ENCODE measurements at places on chromosomes 2 and 18.

DNA sequence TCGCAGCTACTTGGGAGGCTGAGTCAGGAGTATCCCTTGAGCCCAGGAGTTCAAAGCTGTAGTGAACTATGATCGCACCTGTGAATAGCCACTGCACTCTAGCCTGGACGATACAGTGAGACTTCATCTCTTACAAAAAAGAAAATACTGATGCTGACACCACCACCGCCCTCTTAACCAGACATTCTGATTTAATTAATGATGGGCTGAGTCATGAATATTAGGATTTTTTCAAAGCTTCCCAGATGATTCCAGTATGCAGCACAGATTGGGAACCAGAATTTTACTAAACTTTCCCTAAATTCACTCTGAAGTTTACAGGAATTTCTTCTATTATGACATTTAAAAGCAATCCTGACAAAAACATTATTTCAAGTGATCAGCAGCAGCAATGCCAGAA, 130.1 kb downstream of the ERBB4 start:
- no peak for DNase-seq

DNA sequence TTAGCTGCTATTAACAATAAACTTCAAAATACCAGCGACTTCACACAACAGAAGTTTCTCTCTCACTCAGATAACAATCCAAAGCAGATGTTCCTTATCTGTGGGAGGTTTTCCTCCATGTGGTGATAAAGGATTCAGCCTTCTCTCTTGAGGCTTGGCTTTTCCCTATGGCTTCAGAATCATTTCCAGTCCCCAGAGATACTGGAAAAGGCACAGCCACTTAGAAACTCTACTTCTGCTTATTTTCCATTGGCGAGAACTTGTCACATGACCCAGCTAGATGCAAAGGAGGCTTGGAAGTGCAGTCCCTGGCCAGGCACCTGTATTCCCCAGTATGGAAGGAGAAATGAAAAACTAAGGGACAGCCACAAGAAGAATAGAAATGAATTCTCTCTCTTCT, 344.8 kb downstream of the MTX2 start:
- DNase-seq = no peak

GRCh38 chr2:61718965-61719364, 134.9 kb downstream of the FAM161A start:
- no peak for DNase-seq

- no peak for DNase-seq
Observed at GRCh38 chr2:229057976-229058553, 213.0 kb downstream of the PID1 start.

GRCh38 chr18:76494231-76495005, 624 bp downstream of the ZNF516 start:
- peak; percentile 47 for DNase-seq

- no peak for DNase-seq
Observed at GRCh38 chr2:174202188-174202587, 46.1 kb downstream of the OLA1 start.

All from activated T-cell treated with anti-CD3 and anti-CD28 coated beads, Interleukin-2, amount 50 U/mL, for 1 hour (primary cell).